ENCODE measurements at places on chromosomes 16 and 17.
A peak's percentile ranks its signal among the peaks of the same experiment; 100 is the strongest.

DNA sequence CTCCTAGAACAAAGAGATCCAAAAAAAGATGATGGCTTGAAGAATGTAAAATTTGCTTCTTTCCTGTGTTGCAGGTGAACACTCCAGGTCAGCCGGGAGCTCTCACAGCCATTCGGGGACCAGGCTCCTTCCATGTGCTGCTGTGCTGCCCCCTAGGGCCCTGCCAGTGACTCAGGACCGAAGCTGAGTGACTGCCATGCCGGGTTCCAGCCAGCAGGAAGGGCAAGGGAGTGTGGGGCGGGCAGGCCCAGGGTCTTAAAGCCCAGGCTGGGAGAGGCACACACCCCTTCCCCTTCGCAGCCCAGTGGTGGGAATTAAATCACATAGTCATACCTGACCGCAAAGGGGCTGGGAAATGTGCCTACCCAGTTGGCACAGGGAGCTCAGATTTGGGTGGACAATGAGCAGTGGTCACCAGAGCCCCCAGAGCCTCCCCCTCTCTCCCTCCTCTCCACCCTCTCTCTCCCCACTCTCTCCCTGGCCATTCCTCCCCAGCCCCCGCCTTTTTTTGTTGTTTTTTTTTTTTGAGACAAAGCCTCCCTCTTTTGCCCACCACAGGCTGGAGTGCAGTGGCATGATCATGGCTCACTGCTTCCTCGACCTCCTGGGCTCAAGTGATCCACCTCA, 11.5 kb downstream of the EPOP start:
- DNase-seq: peak; percentile 5

DNA sequence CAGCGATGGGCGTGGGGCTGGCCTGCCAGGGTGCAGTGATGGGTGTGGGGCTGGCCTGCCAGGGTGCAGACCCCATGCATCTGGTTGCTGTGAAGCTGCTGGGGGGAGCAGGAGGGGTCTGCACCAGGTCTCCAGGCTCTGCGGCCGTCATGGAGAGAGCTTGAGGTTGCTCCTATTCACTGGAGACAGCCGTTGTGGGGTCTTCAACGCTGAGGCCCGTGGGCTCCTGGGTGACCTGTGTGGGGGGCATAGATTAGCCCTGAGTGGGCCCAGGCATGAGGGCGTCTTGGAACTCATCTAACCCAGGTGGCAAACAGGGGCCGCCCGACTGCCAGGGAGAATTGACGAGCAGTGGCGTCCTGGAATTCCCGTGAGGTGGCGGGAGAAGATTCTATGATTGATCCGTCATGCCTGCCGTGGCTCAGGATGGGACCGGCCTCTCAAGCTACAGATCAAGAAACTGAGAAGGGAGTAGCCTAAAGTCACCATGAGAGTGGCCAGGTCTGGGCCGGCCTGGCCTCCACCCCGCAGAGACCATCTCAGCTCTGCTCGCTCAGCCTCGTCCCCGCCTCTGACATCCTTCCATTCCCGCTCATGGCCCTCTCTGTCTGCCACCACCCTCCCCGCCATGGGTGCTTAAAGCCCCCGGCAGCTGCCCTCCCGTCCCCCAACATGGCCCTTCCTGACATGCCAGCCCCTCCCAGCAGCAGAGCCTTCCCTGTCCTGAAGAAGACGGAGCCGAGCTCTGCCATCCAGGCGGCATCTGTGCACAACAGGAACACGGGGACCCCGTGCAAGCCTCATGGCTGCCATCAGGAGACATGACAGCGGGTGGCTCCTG, 50.7 kb upstream of the ACSF3 start:
- no peak for DNase-seq

GRCh38 chr17:68397108-68397536, 60.2 kb downstream of the WIPI1 start:
- no peak for DNase-seq

DNA sequence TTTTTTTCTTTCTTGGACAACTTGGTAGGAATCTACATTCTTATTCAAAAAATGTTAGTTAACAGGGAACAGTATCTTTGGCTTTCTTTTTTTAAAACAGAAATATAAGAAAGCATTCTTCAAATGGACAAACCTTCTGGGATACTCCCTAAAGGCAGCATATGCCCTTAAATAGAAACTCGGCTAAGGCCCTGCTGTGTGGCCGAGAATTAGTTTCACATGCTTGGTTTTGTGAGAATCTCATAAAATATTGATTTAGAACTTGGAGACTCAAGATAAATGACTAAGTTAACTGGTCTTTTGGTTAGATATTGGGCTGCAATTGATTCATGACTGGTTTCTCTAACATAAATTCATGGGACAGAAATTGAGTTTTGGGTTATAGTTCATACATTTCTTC, 359.9 kb upstream of the XYLT1 start:
- DNase-seq: no peak

DNA sequence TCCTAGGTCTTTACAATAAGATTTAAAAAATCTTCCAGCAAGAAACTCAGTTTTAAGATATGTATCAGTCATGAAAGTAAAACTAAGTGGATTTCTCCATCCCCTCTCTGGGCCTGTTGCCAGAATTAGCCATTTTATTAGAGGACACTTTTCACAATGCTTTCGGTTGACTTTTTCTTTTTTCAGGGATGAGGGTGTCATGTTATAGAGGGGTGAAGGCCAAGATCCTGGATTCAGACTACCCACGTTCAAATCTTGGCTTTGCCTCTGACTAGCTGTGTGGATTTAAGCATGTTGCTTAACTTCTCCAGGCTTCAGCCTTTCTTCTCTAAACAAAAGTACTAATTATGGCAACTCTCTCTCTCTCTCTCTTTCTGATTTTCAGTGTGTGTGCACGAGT, 111.7 kb upstream of the COX10 start:
- no peak for DNase-seq

GRCh38 chr17:35612924-35613521, 25.9 kb downstream of the AP2B1 start:
- DNase-seq: peak; percentile 18

DNA sequence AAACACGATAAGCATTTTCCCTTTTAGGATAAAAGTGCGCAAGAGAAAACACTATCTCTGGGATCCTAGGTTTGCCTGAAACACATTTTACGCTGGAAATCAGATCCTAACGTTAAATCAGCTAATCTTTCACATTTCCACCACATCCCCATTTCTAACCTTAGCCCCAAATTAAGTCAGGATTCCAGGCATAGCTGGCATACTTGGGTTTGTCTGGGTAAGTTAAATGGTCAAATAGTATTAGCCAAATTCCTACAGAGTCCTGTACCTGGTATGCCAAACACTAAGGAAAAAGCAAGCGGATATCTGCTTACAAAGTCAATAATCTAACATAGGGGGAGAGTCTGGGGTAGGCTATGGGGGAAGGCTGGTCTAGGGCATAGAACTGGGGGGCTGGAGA, 557.4 kb upstream of the ZFHX3 start:
- no peak for DNase-seq

- DNase-seq: no peak
These were observed 11.1 kb downstream of the PMM2 start for GRCh38 chr16:8808613-8809353.

GRCh38 chr16:483341-484075, 44.0 kb upstream of the CAPN15 start:
- no peak for DNase-seq

DNA sequence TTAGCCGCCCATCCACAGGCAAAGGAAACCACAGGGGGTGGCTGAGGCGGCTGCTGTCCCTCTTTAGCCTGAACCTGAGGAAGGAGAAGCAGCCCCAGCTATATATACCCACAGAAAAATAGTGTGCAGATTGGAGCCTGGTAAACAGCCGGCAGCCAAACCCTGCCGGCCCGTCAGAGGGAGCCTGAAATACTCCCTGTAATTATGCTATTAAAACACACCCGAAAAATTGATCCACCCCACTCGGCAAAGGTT, 6.8 kb downstream of the PIEZO1 start:
- no peak for DNase-seq

DNA sequence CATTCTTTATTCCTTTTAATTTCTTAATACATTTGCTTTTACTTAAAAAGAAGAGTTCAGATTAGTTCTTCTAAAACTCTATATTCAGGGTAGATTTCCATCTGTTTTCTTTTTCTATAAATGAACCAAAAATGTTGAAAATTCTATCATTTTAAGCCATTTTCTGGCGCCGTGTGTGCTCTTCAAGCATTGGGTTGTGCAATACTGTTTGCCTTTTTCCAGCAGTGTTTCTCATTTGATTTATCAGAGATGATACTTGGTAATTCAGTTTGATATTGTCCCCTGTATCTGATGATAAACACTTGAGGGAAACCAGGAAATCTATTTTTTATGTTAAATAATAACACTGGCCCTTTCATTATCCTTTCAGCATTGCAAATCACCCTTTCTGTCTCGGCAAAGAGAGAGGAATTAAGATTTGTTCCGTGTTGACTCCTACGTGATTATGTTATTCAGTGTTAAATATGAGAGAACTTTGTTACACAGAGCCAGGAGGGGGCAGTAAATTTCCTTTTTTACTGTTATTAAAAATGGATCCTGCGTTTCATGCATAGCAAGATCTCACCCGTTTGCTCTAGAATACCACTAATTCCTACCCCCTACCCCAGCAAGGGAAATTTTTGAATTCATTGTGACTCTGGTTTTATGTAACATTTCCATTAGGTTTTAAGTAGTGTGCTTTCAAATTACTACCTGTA, 606.9 kb upstream of the RBFOX1 start:
- DNase-seq: no peak

DNA sequence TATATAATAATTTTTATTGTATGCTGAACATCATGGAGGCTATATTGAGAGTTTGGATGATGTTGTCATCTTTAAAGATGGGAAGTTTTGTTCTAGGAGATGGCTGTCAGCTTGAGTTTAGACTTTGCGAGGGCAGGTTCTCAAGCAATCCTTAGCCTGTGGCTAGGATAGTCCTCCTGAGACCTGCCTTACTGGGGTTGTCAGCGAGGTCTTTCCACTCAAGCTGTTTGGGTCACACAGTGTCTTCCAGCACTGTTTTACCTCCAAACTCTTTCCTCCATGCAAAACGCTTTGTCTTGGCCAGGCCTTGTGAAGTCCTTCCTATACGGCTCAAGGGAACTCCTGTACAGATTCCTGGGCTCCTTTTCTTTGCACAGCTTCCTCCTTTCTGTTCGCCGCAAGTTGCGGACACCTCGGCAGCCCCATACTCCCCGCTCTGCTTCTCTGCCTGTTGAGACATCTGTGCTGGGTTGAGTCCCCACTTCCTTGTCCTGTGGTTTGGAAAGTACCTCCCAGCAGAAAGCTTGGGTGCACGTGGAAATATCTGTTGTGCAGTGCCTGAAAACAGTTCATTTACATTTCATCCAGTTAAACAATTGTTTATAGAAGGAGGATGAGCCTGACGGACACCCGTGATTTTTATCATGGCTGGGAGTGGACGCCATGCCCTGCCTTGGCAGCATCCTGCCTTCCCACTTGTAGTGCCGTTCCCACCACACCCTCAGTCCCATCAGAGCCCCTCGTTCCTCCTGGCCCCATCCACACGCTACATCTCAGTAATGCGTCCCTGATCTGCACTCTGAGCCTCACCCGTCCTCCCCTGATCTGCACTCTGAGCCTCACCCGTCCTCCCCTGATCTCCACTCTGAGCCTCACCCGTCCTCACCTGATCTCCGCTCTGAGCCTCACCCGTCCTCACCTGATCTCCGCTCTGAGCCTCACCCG, 55.0 kb upstream of the CBFA2T3 start:
- DNase-seq: peak; percentile 46

DNA sequence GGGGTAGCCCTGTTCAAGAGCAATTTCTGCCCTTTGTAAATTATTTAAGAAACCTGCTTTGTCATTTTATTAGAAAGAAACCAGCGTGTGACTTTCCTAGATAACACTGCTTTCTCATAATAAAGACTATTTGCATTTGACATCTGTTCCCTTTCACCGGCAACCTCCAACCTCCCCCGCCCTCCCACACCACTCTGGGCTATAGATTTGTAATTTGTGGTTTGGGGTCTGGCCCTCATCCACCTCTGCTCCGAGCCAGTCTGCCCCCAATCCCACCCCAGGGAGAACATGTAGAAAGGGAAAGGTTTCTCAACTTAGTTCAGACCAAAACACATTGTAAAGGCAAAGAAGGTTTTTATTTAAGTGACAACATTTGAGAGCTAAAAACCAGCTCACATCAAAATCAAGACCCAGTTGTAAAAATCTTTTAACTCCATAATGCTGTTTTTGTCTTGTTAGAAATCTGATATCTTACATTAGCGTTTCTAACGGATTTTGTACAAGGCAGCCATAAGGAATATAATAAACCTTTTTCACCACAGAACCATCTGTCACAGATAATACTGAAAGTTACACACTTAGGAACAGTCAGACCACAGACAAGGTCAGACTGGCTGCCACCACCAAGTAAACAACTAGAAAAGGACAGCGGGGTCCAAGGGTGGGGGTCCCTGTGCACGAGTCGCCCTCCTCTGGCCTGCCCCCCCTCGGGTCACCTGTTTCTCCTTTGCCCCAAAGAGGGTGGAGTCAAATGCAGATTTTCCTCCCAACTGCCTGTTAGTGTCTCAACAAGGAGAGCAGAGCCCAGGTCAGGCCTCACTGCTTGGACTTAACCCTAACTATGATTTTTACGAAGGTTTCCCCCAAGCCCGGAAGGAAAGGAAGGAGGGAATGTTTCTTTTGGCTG, 6.9 kb downstream of the PIMREG start:
- no peak for DNase-seq

GRCh38 chr17:63382826-63383225, 63.3 kb downstream of the CYB561 start:
- DNase-seq: no peak

- no peak for DNase-seq
These were observed 2.0 kb upstream of the KRT38 start for GRCh38 chr17:41442739-41443138.

DNA sequence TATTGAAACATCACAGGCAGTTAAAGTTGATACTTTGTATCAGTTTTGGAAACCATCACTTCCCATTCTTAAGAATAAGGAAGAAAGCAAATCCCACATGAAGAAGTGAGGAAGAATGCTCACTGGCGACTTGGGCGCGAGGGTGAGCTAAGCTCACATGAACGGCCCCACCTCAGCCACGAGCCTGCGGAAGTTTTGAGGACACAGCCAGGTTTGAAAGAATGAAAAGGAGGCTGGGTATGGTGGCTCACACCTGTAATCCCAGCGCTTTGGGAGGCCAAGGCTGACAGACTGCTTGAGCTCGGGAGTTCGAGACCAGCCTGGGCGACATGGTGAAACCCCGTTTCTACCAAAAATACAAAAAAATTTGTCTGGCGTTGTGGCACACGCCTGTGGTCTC, 110.3 kb upstream of the CHMP6 start:
- no peak for DNase-seq

- DNase-seq: peak; percentile 34
These were observed 7.1 kb downstream of the KRT13 start for GRCh38 chr17:41498276-41498675.

GRCh38 chr16:7339700-7340099, 7.1 kb downstream of the RBFOX1 start:
- no peak for DNase-seq

DNA sequence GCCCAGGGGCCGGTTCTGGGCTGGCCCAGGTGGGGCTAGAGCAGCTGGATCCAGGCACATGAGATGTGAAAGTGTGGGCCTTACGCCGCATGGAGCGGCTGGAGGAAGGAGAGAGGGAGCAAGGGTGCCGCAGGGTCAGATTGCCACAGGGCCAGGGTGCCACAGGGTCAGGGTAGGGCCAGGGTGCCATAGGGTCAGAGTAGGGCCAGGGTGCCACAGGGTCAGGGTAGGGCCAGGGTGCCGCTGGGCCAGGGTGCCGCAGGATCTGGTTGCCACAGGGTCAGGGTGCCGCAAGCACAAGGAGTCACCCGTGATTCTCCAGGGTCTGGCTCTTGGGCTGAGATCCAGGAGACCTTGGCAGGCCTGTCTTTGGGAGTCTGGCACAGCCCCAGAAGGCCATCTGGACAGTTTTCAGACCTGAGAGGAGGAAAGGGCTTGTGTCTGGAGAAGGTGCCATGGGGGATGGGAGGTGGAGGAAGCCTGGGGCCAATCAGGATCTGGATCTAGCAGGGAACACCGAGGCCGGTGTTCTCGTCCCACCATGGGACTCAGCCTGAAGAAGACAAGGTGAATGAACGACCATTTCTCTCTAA, 13.1 kb upstream of the LASP1NB start:
- no peak for DNase-seq
